Esophagus squamous epithelium (tissue), 5 donors: ENCODE measurements at places on chromosomes 12 and 14.
A peak's percentile ranks its signal among the peaks of the same experiment; 100 is the strongest.

DNA sequence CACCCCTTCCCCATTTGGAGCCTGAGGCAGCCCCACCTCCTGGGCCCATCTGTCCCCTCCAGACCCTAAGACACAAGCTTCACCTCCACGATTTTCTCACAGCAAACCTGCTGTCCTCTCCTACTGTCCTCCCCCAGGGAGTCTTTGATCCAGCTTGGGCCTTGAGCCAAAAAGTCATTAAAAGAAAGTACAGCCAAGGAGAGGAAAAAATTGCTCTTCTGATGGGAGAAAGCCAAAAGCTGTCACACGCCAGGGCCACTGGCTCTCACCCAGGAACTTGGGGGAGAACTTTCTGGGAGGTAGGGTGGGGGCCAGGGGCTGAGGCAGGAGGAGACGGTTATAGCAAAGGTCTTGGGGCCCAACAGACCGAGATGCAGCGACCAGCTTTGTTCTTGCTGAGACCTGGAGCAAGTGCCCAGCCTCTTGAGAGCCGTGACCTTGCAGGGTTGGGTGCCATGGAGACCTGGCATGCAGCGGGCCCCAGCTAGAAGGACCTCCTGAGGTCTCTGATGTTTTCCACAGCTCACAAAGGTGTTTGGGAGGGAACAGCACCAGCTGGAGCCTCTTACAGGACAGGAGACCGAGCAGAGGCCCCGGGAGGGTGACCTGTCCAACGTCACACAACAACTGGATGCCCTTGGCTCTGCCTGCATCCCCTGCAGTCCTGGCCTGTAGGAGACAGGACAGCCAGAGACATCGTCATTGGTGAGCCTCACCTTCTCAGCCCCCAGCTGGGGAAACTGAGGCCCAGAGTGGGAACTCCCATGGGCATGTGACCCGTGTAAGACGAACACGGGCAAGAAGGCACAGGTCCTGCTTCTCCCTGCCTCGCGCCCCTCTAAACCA lies 124.5 kb downstream of the CALM1 start:
- no peak for DNase-seq

DNA sequence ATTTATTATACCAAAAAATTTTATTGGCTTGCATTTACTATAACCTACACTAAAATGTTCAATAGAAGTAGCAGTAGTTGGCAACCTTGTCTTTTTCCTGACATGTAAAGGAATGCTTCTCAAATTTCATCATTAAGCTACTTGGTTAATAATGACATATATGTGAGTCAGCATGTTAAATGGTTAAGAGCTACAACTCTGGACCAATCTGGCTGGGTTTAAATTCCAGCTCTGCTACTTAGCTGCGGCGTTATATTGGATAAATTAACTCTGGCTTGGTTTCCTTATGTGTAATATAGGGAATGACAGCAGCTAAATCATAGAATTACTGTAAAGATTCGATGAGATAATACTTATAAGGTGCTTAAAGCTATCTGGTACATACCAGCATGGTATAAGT lies 53.7 kb upstream of the OTOGL start:
- no peak for DNase-seq

DNA sequence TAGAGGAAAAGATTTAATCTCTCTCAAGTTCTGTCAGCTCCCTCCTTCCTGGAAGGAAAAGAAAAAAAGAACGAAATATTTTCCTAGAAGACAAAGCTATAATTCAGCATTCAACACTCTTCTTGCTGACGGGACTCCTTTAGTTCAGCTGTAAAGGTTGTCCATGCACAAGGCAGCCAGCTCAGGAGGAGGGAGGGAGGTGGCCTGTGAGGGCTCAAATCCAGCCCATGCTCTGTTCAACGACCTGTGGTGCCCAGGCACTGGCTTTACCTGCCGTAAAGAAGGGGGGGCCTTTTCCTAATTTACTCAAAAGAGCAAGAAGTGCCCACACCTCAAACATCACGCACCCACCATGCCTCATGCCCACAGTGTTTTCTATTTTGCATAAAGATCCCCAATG lies 109.3 kb downstream of the TMTC1 start:
- DNase-seq = no peak

DNA sequence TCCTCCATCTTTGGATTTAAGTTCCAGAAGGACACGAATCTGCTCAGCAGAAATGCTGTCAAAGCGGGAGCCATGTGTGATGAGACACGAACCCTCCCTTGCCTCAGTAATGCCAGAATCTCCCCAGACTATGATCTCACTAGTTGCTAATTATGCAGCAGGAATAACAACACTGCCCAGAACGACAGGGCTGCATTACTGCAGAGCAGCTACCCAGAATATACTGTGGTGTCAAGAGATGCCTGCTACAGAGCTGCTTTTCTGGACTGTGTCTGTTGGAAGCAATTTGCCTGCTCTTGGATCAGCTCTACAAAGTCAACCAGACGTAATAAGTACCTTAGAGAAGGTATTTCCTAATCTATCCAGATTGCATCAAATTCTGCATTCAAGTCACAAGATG lies 5.5 kb downstream of the CSRNP2 start:
- DNase-seq = no peak

- peak; percentile 57 for DNase-seq
Observed at GRCh38 chr12:48105867-48106680, at the start of gene SENP1. Gene SENP1, minus strand, starts transcription at chr12:48106079. Its CDS starts 4,607 bp downstream, at chr12:48101472.

DNA sequence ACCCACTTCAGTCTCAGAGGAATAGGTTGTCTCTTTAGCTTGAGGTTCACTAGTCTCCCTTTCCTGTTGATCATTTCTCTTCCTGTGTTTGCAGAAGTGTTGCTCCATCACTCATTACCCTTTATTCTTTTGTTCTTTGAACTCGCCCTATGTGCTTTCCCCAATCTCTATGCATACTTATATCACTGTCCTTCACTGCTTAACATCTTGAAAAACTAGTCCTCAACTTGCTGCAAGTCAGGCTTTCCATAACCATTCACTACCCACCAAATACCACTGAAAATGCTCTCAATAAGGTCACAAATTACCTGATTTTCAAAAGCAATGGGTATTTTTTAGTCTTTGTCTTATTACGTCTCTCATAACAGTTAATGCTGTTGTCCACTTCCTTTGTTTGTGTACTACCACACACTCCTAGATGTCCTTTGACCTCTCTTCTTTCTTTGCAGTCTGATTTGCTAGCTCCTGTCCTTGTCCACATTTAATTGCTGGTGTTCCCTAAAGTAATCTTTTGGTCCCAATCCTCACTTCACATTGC lies 80.8 kb downstream of the RIC8B start:
- DNase-seq = no peak

- no peak for DNase-seq
Observed at GRCh38 chr12:54658306-54659264, 10.4 kb upstream of the DCD start.

DNA sequence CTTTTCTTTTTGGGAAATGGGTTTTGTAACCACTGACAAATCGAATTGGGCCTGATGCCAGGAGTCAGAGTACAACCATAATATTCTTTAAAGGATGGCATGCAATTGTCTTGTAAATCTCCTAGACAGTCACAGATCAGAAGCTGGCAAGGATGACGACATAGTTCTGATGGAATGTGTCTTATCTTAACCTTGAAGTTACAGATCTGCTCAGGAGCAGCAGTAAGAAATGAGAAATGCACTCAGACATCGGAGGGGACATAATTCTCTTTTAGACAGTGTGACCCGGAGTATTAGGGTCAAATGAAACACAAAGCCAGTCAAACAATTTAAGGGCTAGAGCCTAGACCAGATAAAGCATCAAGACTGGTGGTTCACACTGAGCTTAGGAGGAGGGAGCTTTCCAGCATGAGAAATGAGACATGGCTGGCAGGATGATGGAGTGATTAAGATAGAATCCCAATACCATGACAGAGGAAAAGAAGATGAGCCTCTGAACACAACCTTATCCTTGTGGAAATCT lies 17.5 kb downstream of the CBX5 start:
- no peak for DNase-seq

DNA sequence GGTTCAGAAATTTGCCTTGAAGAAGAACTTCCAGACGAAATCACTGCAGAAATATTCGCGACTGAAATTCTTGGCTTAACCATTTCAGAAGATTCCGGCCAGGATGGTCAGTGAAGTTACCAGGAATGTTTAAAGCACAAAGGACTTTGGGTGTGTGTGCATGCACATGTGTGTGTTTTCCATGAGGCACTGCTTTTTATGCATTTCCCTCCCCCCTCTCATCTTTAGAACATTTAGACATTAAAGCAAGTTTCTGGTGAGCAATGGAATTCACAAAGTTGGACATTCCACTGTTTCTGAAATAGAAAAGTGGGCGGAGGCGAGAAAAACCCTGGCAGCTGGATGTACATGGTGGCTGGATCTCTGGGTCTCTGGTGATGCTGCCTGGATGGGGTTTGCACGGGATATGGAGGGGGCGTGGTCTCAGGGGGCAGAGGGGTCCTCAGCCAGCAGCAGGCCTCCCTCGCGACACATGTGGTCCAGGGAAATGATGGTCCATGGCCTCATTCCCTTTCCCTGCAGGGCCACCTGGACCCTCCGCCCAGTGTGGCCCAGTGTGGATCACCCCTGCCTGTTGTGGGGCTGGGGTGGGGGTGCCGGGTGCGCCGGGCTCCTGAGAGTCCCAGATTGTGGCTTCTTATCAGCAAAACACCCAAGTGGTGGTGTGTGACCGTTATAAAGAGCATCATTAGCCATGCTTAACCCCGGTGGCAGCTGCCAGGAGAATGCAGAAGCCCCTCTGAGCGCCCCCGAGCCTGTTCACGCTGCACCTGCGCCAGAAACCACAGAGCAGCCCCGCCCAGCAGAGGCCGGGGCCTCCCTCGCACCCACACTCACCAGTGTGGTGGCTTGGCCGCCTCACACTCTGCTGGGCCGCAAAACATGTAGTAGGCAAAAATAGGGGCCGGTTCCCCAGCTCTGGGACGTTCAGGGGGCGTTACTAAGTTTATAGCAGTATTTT lies 17.8 kb upstream of the BCL7A start:
- DNase-seq = no peak

- no peak for DNase-seq
Observed at GRCh38 chr14:45867046-45867894, 614.3 kb upstream of the MIS18BP1 start.

DNA sequence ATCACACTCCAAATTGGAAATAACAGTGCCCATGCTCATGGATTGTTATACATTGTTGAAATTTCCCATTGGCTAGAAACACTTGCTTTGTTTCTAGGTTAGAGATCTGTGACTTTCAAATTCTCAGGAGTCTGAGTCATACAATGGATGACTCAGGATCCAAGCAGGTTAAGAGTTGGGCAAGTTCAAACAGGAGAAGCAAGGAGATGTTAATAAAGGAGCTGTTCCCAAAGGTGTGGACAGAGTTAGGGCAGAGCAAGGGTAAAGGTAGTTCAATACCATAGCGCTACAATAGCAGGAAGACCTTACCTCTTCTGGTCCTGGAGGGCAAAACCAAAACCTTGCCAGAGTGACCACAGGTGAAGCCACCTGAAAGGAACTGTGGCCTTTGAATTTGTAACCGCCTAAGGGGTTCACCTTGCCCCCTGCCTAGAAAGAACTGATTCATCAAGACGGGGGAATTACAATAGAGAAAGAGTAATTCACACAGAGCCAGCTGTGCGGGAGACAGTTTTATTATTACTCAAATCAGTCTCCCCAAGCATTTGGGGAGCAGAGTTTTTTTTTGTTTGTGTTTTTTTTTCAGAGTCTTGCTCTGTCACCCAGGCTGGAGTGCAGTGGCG lies 4.2 kb upstream of the AMN1 start:
- no peak for DNase-seq

DNA sequence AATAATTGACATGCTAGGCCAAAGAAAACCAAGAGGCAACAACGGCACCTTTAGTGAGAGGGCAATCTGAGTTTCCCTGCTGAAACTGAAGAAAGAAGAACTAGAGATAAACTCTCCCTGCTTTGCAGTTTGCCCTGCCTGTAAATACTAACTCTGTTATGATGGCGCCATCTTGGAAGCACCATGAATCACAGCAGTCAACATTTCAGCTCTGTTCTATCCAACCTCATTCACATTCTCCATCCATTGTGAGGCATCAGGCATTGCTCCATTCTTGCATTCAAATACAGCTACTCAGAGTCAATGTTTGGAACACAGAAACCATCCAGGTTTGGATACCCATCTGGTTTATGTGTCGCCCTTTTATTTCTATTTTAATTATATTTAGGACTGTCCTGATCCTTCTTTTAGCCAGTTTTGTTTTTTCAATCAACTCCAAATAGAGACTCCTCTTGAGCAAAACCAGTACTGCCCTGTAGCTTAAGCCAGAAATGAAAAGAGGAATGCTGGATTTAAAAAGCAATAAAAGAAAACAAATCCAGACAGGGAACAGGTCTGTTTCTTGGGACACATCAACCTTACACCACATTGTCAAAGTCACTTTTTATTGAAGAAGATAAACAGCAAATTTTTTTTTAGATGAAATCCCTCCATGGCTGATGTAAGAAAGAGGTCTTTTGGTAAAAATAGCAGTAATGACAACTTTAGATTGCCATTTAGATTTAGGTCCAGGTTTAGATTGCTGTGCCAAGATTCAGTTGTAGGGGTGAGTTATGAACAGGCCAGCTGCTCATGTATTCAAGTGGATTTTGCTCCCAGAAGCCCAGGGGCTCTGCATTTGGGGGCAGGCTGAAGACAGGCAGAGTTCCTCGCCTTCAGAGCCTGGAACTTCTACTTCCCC lies 33.3 kb upstream of the PPM1A start:
- no peak for DNase-seq

- no peak for DNase-seq
Observed at GRCh38 chr12:57146092-57146491, 1.3 kb downstream of the LRP1-AS start.

DNA sequence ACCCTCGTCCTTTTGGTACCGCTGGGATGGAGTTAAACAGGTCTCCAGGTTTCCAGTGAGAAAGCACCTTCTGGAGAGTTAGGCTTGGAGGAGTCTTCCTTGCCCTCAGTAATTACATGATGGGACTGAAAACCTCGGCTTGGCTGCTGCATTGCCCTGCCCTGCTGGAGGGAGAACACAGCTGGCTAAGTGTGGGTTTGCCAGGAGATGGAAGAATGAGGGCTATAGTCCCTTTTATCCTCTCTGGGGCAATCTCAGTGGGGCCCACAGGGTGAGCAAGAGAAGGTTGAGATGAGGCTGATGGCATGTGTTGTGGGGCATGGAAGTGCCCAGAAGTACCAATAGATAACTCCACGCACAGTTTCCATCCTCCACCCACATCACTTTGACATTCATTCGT lies 23.2 kb upstream of the MEG3 start:
- no peak for DNase-seq

DNA sequence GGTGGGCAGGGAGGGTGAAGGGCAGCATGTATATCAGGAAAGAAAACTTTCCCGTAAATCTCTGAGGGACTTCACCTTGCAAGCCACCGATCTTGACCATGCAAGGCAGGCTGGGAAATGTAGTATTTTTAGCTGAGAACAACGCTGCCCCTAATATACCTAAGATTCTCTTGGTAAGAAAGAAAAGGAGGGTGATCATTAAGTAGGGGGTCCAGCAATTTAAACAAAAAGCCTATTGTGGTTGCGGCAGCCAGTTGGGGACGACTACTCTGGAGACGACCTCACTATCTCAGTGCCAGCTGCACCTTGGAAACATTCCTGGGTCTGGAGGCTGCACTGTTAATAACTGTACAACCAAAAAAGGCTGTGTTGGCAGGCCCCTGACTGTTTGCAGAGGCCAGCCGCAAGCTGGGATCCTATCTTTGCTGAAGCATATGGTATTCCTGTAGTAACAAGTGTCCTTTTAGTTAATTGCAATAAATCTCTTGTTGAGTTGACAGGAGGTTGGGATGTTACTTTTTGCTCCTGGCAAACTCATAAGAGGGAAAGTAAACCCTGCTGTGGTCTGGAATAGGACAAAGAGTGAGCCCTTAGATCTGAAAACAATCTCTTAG lies 6.4 kb downstream of the APOLD1 start:
- no peak for DNase-seq
